ENCODE measurements at places on chromosomes 11 and 22.
A peak's percentile ranks its signal among the peaks of the same experiment; 100 is the strongest.

DNA sequence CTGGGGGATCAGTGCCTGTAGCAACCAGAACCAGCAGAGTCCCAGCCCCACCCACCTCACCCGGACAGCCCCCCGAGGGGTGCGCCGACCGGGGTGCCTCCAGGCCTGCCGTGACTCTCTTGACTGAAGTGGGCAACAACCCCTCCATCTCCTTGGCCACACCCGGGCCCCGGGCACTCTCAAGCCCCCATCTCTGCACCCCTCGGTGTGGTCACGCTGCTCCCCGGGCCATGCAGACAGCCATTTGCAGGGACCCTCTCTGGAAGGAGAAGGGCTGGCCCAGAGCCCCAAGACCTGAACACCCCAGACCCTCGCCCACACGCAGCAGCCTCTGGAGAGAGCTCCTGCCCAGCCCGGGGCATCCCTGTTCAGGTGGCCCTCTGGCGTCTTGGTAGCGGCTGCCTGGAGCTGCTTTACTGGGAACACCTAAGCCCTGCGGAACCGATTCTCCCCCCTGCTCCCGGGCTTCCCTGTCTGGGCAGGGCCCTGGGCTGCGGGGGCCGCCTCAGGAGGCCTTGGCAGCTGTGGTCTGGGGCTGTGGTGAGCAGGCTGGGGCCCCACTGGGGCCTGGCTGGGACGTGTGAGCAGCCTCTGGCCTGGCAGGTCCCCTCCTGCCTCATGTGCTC lies 84.9 kb downstream of the WNT7B start:
- DNase-seq = peak; percentile 8

GRCh38 chr22:38318792-38319773 lies 1.9 kb upstream of the CSNK1E start:
- no peak for DNase-seq

GRCh38 chr11:61567286-61568061 lies 13.4 kb downstream of the SYT7 start:
- DNase-seq = peak; percentile 82

DNA sequence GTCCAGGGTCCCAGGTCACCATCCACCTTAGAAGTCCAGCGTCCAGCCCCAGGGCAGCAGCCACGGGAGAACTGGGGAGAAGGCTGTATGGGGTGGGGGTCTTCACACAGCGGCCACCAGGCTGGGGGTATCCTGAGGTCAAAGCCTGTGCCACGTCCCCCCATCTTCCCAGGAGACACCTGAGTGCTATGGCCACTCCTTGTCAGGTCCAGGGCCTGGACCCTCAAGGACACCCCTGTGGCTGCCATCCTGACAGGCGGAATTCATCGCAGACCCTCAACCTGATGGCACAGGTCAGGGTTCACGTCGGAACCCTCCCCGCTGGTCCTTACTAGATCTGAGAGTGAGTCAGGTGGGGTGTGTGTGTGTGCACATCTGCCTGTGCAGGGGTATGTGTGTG lies 18.6 kb downstream of the BRSK2 start:
- no peak for DNase-seq

- no peak for DNase-seq
Measured at GRCh38 chr22:31935961-31936635, 8.2 kb upstream of the YWHAH start.

GRCh38 chr11:128711136-128711535 lies 17.3 kb downstream of the FLI1 start:
- no peak for DNase-seq
